Ecto neural progenitor cell (in vitro differentiated cells): ENCODE measurements at places on chromosomes 3 and 15.

DNA sequence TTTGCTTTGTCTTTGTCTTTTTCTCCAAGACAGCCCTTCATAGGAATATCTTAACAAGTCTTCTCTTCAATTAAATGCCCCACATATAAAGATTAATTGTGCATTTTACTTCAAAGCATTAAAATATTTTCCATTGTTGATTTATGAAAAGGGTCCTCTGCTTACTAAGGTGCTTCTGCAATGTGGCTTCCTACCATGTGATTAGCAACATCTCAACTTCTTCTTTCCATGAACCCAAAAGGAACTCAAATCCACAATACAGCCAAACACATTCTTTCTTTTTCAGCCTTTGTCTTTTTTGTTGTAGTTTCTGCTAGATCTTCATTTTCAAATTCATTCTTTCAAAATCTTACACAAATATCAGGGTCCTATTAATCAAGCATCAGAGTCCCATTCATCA lies 309.2 kb downstream of the NSUN3 start:
- DNase-seq = no peak

DNA sequence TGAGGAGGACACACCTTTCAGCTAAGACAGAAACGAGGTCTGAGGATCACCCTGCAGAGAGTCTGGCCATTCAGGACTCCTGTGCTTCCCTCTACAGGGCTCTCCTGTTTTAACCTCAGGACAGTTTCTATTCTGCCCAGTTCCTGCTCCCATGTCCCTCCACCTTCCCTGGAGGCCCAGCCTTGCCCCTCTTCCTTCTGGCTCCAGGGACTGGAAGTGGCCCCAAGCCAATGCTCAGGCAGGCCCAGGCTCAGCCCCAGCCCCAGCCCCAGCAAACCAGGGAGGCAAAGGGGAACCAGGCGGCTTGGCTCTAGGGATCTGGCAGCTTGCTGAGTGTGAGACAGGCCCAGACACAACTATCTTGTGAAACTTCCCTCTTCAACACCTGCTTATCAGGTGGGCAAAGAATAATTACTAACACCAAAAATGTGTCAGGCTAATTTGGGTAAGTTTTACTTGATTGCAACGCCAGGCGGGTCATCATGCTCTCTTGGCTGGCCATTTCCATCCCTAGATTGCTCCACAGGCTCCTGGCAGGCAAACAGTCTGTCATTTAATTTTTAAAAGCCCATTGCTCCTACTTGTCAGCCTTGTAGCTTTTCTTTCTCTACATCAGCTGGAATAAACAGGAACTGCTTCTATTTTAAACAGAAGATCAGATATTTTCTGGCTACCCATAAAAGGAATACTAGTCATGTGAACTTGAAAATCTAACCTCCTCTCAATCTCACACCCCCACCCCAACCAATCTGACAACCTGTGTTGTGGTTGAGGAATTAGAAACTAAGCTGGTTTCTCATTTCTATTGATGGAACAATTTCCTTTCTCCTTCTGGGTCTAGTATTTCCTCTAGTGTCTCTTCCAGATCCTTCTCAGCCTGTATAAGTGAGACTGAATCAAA lies 33.5 kb downstream of the UPK1B start:
- no peak for DNase-seq

GRCh38 chr3:15079091-15079490 lies 14.0 kb upstream of the MRPS25 start:
- no peak for DNase-seq

- no peak for DNase-seq
Observed at GRCh38 chr3:24387000-24387399, 107.7 kb downstream of the THRB start.

GRCh38 chr3:117763561-117763960 lies 1054.0 kb downstream of the TUSC7 start:
- DNase-seq = no peak

DNA sequence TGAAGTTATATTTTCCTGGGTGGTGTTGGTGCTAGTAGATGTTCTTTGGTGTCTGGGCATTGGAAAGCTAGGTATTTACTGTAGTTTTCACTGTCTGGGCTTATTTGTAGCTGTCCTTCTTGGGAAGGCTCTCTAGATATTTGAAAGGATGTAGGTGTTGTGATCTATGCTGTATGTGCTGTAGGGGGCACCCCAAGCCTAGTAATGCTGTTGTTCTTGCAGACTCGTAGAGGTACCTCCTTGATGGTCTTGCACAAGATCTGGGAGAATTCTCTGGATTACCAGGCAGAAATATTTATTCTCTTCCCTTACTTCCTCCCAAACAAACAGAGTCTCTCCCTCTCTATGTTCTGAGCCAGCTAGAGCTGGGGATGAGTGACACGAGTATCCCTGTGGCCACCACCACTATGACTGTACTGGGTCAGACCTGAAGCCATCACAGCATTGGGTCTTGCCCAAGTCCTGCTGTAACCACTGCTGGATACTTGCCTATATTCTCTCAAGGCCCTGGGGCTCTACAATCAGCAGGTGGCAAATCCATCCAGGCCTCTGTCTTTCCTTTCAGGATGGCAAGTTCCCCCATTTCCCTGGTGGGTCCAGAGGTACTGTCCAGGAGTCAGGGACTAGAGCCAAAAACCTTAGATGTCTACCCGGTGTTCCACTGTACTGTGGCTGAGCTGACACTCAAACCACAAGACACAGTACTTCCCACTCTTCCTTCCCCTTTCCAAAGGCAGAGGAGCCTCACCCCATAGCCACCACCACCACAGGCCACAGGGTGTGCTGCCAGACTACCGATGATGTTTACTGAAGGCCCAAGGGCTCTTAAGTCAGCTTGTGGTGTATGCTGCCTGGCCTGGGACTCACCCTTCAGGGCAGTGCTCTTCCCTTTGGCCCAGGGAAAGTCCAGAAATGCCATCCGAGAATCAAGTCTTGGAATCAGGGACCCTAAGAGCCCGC lies 195.2 kb upstream of the DPPA4 start:
- DNase-seq = peak; percentile 62

- no peak for DNase-seq
Observed at GRCh38 chr15:55703873-55704301, 39.1 kb downstream of the PRTG start.

DNA sequence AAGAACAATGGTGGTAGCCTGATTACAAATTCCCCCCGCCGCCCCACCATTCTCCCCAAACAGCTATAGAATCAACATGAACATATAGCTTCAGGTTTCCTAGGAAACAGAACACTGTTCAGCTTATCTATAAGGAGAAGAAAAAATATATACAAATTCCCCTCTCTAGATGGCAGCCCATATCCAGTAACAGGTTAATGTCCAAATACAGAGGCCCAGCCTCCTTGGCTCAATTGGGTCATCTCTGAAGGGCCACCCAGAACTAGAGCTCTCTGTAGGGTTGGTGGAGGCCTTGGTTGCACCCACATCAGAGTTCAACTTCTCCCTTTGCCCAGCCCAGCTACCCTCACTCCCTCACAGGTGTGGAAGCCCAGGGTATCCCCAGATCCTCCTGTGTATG lies 91.5 kb upstream of the ADAMTS17 start:
- no peak for DNase-seq
